RKO (cell line): ENCODE measurements at places on chromosomes 2 and 18.

GRCh38 chr18:23706971-23707640, 17.9 kb downstream of the LAMA3 start:
- DNase-seq, result no peak

DNA sequence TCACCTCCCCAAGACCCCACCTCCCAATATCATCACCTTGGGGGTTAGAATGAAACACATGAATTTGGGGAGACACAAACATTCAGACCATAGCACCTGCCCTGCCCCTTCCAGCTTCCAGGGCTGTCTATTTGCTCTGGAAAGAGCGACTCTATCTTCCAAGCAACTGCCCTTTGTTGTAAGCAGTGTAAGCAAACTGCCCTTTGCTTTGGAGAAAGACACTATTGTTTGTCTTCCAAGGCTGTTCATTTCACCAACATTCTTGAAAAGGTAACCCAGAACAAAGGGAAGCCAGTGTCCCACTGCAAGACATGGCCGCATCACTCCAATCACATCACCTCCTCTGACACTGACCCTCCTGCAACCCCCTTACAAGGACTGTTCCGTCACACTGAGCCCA, 16.9 kb upstream of the SEH1L start:
- no peak for DNase-seq

- no peak for DNase-seq
Observed at GRCh38 chr18:38690626-38691025, 1125.0 kb upstream of the CELF4 start.

DNA sequence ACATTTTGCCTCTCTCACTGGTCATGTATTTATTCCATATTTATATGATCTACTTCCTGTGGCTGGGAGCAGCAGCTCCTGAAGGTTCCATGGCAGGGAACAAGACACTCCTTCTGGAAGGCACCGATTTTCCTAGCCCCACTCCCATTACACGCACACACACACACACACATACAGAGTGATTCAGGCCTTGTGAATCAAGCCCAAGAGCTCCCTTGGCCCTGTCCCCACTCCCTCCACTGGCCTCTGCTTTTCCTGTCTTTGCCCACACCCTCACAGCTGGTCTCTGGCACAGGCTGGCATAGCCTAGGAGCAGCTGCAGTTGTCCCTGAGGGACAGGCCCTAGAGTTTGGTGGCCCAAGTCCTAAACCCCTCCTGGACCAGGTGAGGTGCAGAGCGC, 201.7 kb downstream of the NAPG start:
- DNase-seq, result no peak

GRCh38 chr2:121094101-121094500, 190.9 kb downstream of the TFCP2L1 start:
- DNase-seq, result no peak

DNA sequence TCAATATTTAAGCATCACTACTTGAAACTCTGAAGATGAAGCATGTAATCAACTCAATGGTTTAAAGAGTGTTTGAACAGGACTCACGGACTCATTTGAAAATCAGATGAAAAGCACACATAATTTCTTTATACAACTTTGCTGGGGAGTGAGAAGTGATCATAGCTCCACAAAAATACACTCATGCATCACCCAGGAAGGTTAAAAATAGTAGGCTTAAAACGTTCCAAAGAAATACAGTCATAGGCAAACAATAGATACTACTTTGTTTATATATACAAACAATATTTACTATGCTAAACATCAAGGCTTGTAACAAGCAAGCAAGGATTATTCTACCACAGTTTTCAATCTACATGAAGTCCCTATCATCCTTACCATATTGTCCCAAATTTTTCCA, 11.6 kb downstream of the HNRNPLL start:
- no peak for DNase-seq

GRCh38 chr18:67977067-67977616, 460.6 kb upstream of the DSEL start:
- DNase-seq, result no peak

- DNase-seq, result no peak
Observed at GRCh38 chr18:80231616-80232015, 15.7 kb downstream of the PARD6G start.

GRCh38 chr2:152456262-152456661, 121.3 kb downstream of the FMNL2 start:
- no peak for DNase-seq

- no peak for DNase-seq
Observed at GRCh38 chr2:169362894-169363559, 693 bp upstream of the LRP2 start.

DNA sequence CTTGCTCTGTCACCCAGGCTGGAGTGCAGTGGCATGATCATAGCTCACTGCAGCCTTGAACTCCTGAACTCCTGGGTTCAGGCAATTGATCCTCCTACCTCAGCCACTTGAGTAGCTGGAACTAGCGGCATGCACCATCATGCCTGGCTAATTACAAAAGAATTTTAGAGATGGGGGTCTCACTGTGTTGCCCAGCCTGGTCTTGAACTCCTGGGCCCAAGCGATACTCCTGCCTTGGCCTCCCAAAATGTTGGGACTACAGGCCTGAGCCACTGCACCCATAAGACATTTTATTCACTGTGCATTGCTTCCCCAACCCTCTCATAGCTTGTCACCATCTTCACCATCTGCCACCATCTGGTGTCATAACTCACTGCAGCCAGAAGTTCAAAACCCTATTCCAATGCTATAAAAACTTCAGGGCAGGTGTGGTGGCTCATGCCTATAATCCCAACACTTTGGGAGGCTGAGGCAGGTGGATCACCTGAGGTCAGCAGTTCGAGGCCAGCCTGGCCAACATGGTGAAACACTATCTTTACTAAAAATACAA, 78.7 kb downstream of the NCAPH start:
- DNase-seq, result no peak

GRCh38 chr2:26013668-26014067, 20.2 kb upstream of the RAB10 start:
- no peak for DNase-seq

DNA sequence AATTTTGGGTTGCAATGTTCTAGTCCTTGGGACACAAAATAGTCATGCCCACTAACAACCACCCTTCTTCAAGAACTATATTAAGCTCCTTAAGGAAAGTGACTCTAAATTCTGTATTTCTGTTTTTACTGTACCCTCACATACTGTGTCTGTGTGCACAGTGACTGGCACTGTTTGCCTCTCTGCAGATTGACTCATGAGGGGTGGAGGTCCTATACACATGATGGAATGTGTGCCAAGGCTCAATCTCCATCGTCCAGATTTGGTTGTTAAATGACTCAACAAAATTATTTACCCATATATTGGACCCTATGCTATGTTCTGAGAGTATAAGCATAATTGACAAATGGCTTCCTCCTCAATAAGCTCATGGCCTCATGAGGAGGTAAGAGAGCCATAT, 126.6 kb upstream of the CWC22 start:
- no peak for DNase-seq

DNA sequence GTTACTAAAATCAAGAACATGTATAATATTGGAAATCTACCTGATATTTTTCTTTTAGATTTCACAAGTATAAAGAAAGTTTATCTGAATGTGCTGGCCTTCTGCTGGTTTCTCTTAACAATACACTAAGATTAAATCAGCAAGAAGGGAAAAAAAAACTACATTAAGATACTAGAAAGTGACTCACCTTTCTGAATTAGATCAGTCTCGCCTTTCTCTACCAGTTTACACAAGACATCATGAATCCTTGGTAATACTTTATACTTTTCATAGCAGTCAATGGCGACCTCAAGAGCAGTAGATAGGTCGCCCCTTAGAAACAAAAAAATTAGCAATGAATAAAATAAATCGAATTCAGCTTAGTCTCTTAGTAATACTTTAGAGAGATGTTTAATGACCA, 61.2 kb downstream of the LRPPRC start:
- no peak for DNase-seq

DNA sequence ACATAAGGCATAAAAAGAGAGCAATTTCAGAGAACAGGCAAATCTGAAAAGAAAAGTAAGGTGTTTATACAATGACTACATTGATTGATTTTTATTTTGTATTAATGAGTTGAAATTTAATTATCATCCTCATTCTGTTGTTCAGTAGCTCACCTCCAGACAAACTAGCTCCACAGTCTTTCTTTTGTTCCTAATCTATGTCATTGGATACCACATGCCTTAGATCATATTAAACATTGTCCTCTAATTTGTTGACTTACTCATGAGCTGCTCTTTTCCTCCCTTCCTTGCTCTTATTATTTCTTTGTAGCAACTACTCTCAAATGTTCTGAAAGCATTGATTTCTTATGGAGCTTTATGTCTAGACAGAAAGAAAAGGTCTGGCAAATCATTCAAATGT, 185.5 kb upstream of the ZSWIM2 start:
- no peak for DNase-seq

DNA sequence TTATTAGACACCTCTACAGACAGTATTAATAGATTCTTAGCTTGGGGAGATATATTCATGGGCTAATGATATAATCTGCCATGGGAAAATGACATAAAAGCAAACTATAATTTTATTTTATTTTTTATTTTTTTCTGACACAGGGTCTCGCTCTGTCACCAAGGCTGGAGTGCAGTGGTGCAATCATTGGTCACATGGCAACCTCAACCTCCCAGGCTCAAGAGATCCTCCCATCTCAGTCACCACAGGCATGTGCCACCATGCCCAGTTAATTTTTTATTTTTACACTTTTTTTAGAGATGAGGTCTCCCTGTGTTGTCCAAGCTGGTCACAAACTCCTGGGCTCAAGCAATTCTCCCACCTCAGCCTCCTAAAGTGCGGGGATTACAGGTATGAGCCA, 39.3 kb downstream of the RTN4 start:
- no peak for DNase-seq

GRCh38 chr2:128468186-128468920, 149.7 kb upstream of the HS6ST1 start:
- DNase-seq, result no peak

- DNase-seq, result no peak
Observed at GRCh38 chr2:41111836-41112627, 660.1 kb upstream of the SLC8A1 start.

GRCh38 chr2:240650254-240650965, 25.1 kb downstream of the GPR35 start:
- no peak for DNase-seq

- no peak for DNase-seq
Observed at GRCh38 chr18:28193177-28193778, 16.3 kb upstream of the CDH2 start.

DNA sequence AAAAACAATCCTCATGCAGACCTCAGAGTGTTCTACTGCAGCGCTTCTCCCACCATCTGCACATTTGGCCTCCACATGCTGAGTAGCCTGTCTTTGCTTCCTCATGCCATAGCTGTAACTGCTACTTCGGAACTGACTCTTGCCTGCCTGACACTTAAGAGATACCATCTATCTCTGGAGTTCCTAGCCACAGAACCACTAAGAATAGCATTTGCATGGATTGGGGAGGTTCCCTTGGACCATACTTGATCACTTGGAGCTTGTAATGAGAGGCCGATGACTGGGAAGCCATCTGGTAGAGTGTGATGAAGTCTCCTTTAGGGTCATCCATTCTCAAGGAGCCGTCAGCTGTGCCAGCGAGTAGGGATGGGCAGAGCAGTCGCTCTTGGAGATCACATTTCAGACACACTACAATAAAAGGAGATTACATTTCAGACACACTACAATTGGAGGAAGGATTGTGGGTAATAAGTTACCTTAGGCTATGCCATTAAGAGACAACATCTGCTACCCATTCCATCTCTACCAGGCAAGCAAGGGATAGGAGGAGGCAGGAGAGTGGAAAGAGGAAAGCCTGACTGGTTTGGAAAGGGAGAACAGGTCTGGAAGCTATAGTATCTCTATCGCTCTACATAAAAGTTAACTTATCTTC, 21.8 kb downstream of the DOK1 start:
- no peak for DNase-seq

DNA sequence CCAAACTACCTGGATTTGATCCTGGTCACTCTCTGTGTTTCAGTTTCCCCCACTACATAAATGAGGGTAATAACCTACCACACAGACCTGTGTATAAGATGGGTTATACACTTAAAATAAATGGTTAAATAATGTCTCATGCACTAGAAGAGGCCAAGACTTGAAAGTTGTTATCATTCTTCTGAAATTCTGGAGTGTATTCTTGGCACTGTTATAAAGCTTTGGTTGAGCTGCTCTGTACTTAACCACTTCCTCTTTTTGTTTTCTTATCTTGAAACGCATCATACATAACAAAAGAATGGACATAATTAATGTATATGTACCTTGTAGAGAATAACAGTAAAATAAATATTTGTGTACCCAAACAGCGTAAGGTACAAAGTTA, 281.0 kb downstream of the AFF3 start:
- no peak for DNase-seq

GRCh38 chr2:106719222-106719621, 166.7 kb downstream of the ST6GAL2 start:
- DNase-seq, result no peak
